ENCODE measurements at places on chromosomes 16 and 17.
A peak's percentile ranks its signal among the peaks of the same experiment; 100 is the strongest.

- DNase-seq = no peak
Observed at GRCh38 chr16:1290860-1291575, 18.4 kb upstream of the UBE2I start.

DNA sequence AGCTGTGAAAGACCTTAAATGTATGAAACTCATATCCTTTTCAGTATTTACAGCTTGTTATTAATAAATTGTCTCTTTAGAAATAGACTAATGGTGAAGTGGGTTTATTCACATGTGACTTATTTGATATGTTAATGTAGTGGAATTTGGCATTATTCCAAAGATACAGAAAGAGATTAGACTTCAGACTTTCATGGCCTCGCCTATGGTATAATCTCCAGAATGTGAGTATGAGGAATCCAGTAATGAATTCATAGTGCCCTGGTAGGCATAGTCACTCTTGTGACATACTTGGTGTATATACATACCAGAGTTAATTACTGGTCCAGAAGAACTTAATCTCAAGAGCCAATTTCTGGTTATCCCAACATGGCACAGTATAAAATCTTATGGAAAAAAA, 72.7 kb downstream of the OMG start:
- no peak for DNase-seq

DNA sequence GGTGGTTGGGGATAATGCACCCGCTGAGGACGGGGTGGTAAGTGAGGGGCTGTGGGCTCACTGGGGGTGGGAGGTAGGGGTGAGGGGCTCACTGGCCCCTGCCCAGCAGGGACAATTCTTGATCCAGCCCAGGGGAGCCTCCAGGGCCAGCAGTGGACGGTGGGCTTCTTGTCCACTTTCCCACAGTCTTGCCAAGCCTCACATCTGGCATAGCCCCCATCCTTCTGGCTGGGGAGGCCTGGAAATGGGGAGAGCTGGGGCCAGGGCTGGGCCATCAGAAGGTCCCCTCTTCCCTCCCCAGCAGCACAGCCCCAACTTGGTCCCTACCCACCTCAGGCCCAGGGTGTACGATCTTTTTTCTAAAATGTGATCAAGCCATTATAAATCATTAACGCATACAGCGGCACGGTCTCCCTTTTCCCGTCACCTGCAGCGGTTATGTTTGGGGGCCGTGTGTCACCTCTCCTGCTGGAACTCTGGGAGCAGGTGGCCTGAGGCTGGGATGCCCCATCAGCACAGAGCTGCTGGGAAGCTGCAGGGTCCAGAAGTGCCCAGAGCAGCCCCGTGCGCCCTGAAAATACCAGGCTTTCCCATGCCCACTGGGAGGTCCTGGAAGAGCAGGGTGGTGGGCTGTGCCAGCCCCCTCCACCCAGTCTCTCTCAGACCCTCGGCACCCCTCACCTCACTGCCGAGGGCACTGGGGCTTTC, 7.2 kb upstream of the SETD6 start:
- no peak for DNase-seq

DNA sequence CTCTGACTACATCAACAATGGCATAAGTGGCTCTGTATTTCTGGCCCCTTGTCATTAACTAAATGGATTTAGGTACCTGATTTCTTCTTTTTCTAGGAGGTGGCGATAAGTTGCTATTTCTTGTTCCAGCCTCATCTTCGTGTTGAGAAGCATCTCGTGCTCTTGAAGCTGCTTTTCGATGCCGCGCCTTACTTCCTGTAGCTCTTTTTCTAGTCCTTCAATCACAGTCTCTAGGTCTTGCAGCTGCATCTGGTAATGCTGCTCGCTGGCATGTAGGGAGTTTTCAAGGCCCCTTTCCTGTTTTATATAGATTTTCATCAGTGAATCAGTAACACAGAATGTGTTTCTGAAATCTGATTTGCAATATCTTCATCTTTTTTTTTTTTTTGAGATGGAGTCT, 5.1 kb downstream of the KRT222 start:
- no peak for DNase-seq

DNA sequence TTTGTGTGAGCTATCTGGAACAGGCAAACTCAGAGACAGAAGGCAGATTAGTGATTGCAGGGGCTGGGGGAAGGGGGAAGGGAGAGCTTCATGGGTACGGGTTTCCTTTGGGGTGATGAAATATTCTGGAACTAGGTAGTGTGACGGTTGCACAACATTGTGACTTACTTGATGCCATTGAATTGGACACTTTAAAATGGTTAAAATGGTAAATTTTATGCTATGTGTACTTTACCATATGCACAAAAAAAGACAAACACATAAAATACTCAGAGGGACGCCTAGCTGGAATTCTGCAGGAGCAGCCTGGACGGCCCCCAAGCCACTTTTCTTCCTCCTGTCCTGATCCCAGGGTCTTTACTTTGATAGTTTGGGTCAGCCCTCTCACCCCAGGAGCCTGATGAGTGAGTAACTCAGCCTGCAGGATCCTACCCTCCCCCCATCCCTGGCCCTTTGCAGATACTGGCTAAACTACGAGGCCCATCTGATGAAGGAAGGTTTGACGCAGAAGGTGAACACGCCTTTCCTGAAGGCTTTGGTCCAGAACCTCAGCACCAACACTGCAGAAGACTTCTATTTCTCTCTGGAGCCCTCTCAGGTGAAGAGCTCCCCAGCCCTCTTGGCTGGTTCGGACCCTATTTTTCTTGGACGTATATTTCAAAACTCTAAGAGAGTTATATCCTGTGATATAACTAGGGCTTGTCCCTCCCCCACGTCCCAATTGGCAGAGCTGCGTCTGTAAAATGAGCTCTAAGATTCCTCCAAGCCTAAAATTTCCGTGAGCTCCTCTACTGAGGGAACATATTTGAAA, 7.8 kb downstream of the ADGRG3 start:
- DNase-seq = no peak

- DNase-seq = peak; percentile 70
Observed at GRCh38 chr16:81204798-81205680, 33.5 kb upstream of the BCO1 start.
